NCI-H187 treated with DMSO at 0.1 percent for 48 hours (cell line): ENCODE measurements at places on chromosomes 4 and X.

DNA sequence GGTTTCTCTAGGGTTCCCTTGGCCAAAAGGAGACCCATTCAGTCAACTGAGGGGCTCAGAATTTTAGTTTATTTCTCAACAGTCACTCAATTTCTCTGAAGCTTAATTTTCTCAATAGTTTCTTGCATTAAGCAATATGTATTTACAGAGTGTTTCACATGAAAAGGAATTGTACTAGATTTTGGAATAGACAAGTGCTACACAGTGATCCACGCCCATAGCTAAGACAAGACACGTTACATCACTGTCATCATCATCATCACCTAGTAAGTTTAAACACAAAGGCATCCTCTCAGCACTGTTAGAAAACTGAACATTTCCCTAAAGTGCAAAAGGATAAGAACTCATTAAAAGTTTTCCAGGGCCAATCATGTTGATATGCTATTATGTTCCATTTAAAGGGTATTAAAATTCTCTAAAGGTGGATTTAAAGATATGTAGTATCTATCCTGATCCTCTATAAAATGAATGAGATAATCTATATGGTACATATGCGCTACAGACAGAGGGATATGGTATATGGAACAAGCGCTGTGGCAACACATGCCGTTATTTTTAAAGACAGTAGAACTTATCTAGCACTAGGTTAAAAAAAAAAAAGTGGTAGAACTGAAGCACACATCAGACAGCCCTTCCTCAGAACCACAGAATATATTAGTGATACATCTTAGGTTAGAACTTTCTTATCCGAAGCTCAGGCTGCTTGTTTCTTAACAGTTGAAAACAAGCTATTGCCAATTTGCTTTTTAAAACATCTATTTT is 12.1 kb downstream of the PPA2 start:
- no peak for DNase-seq

DNA sequence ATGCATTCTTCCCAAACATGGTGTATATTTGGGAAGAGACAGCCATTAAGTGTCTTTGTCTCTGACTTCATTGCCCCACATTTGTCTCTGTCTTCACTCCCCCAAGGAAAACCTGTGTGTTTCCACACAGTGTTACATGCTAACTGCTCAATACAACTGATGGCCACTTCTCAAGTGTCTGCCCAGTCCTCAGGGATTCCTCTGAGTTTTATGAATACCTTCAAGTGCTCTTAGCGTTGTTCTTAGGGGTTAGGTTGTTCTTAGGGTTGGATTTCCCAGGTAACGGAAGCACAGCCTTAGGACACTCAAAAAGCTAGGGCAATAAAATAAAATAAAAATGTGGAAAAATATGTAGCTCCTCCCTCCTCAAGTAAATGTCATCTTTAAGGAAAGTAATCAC is 64.7 kb upstream of the PLAC8 start:
- peak; percentile 16 for DNase-seq

DNA sequence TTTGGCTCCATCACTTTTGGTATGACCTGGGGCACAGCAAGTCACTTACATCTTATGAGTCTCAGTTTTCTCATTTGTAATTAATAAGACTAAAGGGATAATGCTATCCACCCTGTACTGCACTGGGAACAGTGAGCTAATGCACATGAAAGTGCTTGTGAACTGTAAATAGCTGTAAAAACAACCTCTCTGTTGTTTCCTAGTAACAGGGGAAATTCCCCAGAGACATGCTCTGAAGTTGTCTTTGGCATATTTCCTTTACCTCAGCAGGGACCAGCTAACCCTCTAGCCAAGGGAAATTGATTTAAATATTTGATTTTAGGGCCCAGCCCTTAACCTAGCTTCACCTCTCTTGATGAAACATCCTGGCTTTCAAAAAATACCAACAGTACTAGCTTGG is 6.1 kb upstream of the CYSLTR1 start:
- DNase-seq: no peak

DNA sequence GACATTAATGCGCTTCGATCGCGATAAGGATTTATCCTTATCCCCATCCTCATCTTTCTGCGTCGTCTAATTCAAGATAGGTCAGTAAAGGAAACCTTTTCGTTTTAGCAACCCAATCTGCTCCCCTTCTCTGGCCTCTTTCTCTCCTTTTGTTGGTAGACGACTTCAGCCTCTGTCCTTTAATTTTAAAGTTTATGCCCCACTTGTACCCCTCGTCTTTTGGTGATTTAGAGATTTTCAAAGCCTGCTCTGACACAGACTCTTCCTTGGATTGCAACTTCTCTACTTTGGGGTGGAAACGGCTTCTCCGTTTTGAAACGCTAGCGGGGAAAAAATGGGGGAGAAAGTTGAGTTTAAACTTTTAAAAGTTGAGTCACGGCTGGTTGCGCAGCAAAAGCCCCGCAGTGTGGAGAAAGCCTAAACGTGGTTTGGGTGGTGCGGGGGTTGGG is 528 bp upstream of the FGF2 start:
- DNase-seq: no peak

DNA sequence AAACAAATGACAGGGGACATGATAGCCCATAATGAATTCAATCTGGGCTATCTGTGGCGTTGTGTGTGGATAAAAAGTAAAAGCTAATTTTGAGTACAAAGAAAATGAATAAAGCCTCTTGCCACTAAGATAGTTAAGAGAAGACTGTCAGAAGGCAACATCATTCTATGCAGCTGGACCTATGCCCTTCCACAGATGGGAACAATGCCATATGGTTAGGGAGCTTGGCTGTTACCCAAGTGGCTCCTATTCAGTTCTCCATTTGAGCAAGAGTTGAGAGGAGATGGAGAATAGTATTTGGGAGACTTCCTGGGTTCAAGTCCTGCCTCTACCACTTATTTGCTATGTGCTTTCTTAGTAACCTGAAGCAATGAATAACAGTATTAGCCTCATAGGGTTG is 107.7 kb downstream of the ANXA3 start:
- DNase-seq: no peak

GRCh38 chr4:114606245-114606644 is 7.6 kb downstream of the UGT8 start:
- no peak for DNase-seq
